ENCODE measurements at places on chromosomes 1 and 21.

- DNase-seq: no peak
These were observed 27.1 kb upstream of the TGFBR3 start for GRCh38 chr1:91913018-91913417.

DNA sequence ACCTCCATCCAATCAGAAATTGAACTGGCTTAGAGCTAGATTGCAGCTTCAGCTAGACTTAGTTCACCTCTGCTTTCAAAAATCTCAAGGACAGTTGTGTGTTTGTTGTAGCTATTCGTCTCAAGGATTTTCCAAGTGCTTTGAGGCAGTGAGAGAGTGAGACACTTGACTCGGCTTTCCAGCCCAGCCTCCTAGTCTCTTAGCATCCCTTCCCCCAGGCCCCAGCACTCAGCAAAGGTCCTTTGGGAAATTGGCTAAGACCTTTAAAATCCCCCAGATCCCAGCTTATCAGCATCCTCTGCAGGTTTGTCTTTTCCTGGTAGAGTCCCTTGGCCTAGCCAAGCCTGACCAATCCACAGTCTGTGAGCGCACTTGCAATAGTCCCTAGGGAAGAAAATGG is 47.9 kb upstream of the PROX1 start:
- DNase-seq: no peak

GRCh38 chr1:228015276-228016180 is 8.7 kb downstream of the WNT3A start:
- DNase-seq: no peak

DNA sequence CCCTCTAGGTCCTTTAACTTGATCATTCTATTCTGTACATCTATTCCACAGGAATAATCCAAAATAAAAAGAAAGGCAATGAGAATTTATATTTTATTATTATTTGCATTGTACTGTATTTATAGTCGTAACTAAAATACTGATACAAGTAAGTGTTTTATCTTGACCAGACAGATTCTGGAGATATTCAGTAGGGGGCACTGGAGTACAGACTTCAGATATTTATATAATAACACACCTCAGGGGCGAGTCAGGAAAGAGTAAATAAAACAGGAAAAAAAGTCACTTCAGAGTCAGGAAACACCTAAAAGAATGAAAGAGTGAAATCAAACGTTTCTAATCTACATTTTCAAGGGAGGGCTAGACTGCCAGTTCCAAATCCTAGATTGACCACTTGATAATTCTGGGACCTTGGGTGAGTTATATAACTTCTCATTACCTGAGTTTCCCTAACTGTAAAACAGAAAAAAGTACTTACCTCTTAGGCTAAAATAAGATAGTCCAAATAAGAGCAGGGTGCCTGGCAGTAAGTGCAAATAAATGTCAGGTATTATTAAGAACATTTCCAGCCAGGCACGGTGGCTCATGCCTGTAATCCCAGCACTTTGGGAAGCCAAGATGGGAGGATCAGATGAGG is 31.1 kb upstream of the MTF1 start:
- DNase-seq: no peak

DNA sequence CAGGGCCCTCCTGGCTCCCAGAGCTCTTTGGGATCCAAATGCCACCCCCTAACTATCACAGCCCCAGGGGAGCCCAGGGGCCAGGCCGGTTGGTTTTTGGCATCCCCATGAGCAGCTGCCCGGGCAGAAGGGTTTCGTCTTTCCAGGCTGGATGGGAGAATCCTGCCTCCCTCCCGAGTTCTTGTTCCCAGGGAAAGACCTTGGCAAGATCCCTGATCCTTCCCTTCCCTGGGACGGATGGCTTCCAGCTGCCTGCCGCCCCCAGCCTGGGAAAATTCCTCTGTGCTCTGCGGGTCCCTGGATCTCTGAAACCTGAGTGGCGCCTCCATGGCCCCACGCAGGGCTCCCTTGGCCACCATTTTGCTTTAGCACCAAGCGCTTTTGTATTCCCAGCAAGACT is 55.6 kb downstream of the TAS1R2 start:
- DNase-seq: no peak

DNA sequence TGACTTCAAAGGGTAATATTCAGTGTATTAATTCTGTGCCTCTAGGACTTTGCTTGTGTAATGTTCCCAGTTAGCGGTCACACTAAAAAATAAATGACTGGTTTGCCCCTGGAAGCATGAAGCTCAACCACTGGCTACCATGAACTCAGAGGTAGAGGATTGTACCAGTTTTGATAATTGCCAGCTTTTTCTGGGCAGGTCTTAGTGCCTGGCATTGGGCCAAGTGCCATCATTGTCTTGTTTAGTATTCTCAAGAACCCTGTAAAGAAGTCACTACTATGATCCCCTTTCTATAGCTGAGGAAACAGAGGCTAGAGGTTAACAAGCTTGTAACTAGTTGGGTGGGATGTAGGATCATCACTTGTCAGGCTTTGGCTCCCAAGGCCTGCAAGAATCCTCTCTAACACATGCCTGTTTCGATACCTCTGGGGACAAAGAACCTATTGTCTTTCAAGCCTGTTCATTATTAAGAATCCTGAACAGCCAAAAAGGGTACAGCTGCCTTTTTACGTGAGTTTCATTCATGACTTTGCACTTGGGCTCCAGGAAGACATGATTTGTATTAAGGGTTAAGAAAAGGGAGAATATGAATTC is 121.9 kb upstream of the JUN start:
- no peak for DNase-seq

- no peak for DNase-seq
These were observed 6.2 kb downstream of the NECTIN4 start for GRCh38 chr1:161082996-161083747.

DNA sequence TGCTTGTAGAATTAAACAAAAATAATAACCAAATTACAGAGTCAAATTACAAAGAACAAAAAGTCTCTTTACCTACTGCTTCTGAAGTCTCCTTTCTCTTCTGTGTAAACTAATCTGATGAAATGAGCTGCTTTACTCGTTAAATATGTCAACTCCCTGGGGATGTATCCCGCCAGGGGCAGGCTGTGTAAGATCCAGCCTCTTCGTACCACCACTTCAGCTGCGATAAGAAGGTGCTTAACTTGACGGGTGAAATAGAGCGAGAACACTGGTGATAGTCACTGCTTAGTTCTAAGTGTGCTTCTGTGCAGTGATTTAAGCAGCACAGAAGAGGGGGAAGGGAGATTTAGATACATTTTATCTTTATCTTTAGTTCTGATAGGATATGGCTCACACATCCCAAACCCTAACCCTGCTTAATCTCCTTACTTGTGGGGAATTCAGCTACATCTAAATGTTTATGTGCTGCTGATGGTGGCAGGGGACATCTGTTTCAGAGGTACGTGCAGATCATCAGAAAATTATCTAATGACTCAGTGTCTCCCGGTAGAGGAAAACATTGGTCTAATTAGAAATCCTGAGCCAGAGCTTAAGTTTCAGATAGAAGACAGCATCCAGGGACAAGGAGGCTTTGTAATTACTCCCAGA is 46.0 kb downstream of the RHOU start:
- DNase-seq: no peak

Measured in stimulated activated CD4-positive, alpha-beta T cell treated with anti-CD3 and anti-CD28 coated beads, Interleukin-1b, Interleukin-23, amount 100 ng/mL, for 4 hours (primary cell).